Natural killer cell (primary cell): ENCODE measurements at places on chromosomes 1 and 21. TPM values are rescaled to one million over a fixed set of nuclear protein-coding genes. Genes with fewer than 3 reads are reported as not detected.
A peak's percentile ranks its signal among the peaks of the same experiment; 100 is the strongest.

CD1B gene
- not detected for total RNA-seq

PTGFRN gene
- 1.4 TPM for total RNA-seq

PRAMEF4 gene
- total RNA-seq = not detected

TNFRSF8 gene
- total RNA-seq = 0.34 TPM

E2F2 gene
- total RNA-seq = 2.1 TPM

CDK11B gene
- 49.6 TPM for total RNA-seq

KCNJ9 gene
- total RNA-seq = not detected

KANK4 gene
- total RNA-seq = not detected

GCSAML gene
- total RNA-seq = 0.19 TPM

SERTAD4 gene
- total RNA-seq = not detected

SPRR2E gene
- not detected for total RNA-seq

DNA sequence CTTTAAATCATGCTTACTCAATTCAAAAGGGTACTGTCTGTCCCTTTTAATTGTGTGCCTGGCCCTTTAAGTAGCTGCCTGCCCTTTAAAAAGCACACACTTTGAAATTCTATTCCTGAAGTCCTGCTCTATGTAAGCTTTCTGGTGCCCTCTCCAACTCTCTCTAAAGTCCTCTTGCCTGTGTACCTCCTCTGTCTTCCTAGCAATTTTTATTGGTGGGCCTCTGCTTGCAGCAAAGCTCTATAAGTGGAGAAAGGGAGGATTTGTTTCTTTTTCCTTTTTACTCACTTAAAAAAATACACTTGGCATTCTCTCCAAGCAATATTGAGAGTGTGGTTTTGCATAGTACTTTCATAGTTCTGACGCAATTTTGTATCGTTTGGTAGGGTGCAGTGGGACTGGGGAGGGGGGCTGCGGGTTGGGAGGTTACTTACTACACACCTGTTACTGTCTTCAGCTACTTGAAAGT lies 135.4 kb downstream of the LMO4 start:
- no peak for DNase-seq

- DNase-seq = no peak
These were observed 7.9 kb downstream of the THBS3 start for GRCh38 chr1:155199792-155200191.

DNA sequence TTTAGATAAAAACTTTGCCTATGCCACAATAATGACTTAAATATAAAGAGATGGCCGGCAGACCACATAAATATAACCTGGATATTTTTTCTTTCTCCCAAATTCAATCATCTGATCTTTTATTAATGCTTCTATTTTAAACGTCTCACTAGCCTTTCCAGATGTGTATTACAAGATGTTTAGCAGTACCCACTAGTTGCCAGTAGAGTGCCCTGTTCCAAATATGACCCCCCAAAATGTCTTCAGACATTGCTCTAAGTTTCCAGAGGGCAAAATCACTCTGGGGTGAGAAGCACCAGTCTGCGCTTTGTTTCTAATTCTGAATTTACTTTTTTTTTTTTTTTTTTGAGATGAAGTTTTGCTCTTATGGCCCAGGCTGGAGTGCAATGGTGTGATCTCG lies 268.1 kb downstream of the GRIK1 start:
- no peak for DNase-seq

DNA sequence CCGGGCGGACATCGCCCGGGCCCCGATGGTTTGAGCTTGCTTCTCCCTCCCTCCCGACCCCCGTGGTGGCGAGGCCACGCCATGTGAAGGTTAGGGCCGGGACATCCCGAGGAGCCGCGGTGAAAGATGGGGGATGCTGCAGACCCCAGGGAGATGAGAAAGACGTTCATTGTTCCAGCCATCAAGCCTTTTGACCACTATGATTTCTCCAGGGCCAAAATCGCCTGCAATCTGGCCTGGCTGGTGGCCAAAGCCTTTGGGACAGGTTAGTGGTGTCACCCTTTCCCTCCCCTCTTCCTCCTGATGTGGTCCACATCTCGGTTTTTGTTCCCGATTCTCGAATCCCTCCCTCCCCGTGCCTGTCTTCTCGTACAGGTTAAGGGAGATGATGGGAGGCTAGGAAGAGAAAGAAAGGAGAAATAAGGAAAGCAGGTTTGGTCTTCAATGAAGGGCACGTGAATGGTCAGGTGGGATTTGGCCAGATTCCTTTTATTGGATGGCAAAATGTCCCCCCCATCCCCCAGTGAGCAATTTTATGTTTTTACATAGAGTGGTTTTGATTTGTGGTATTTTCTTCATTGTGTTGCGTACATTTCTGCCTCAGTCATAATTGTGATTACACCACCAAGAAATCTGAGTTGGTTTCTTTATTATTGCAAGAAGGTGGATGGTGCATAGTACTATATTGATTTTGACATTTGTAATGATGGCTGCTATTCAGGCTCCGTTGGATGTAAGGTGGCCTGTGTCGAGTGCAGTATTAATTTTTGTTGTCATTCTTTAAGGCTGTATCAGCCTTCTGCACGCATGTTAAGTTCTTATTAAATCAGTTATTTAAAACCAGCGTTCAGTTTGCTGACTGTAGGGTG lies 1.2 kb downstream of the CAMSAP2 start:
- DNase-seq = peak; percentile 20

- no peak for DNase-seq
These were observed 25.4 kb downstream of the NUP210L start for GRCh38 chr1:154129391-154129970.

- no peak for DNase-seq
These were observed 43.7 kb upstream of the CACYBP start for GRCh38 chr1:174956086-174956485.

GRCh38 chr1:21239221-21239620 lies 51.0 kb downstream of the ECE1 start:
- no peak for DNase-seq

DNA sequence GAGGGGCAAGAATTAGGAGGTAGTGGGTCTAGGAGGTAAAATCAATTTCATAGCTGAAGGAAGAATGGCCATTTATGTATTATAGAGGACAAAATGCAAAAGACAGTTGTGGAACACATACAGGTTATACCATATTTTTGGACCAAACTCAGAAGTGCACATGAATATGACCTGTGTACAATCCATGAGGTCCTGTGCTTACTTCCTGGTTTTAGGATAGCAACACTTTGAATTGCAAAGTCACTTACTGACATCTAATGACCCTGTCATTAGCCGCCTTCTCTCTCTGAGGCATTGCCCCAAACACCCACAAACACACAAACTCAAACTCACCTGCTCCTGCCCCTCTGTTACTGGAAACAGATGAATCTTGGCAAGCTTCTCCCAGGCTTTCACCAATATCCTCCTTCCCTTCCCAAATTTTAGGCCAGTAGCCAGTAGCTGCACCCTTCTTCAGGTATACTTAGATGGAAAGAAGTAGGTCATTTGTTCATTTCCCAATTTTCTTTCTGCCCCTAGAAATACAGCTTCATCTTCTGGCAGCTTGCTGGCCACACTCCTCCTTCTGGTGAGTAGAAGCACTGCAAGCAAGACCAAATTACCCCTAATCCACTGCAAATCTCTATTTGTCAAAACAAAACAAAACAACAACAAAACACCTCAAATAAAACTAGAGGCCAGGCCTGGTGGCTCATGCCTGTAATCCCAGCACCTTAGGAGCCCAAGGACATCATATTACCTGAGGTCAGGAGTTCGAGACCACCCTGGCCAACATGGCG lies 13.7 kb upstream of the RPL5 start:
- DNase-seq = peak; percentile 61

GRCh38 chr1:182676274-182676673 lies 8.1 kb downstream of the RGS8 start:
- no peak for DNase-seq

DNA sequence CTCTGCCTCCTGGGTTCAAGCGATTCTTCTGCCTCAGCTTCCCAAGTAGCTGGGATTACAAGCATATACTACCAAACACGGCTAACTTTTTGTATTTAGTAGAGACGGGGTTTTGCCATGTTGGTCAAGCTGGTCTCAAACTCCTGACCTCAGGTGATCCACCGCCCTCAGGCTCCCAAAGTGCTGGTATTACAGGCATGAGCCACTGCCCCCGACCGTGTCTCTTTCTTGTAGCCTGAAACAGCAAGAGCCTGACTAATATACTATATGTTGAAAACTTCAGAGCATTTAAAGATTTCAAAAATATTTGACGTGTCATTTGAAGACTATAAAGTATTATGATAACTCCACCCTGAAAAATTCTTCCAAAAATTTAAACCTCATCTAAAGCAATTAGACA lies 71.7 kb upstream of the ZNF648 start:
- no peak for DNase-seq

- DNase-seq = no peak
These were observed 11.9 kb downstream of the GBP5 start for GRCh38 chr1:89260566-89261255.

- no peak for DNase-seq
These were observed 113.7 kb downstream of the ZSCAN20 start for GRCh38 chr1:33586106-33586505.

- DNase-seq = no peak
These were observed 273.8 kb upstream of the USP25 start for GRCh38 chr21:15455819-15456462.

GRCh38 chr1:226424221-226425003 lies 16.5 kb upstream of the PARP1 start:
- peak; percentile 69 for DNase-seq

DNA sequence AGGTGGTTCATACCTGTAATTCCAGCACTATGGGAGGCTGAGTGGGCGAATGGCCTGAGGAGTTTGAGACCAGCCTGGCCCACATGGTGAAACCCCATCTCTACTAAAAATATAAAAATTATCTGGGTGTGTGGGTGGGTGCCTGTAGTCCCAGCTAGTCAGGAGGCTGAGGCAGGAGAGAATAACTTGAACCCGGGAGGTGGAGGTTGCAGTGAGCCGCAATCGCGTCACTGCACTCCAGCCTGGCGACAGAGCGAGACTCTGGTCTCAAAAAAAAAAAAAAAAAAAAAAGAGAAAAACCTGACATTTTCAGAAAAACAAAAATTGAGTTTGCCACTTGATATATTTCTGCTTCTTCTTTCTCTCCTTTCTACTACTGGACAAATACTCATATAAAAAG lies 24.3 kb downstream of the CA6 start:
- peak; percentile 61 for DNase-seq

GRCh38 chr21:43362915-43363314 lies 64.0 kb downstream of the SIK1 start:
- DNase-seq = no peak

GRCh38 chr1:176220100-176220689 lies 13.1 kb upstream of the COP1 start:
- DNase-seq = no peak

- DNase-seq = no peak
These were observed 13.7 kb upstream of the CPLANE2 start for GRCh38 chr1:16250524-16251251.

DNA sequence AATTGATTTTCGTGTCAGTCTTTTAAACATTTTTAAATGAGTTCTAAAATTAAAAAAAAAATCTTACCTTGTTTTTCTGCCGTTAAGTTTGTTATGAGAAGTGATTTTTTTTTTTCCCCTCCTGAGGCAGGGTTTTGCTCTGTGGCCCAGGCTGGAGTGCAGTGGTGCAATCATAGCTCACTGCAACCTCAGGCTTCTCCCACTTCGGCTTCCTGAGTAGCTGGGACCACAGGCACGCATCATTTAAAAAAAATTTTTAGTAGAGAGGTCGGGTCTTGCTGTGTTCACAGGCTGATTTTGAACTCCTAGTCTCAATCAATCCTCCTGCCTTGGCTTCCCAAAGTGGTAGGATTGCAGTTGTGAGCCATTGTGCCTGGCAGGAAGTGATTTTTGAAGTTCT lies 41.1 kb downstream of the MTR start:
- no peak for DNase-seq

GRCh38 chr1:234925440-234926263 lies 203.0 kb downstream of the TOMM20 start:
- DNase-seq = no peak

DNA sequence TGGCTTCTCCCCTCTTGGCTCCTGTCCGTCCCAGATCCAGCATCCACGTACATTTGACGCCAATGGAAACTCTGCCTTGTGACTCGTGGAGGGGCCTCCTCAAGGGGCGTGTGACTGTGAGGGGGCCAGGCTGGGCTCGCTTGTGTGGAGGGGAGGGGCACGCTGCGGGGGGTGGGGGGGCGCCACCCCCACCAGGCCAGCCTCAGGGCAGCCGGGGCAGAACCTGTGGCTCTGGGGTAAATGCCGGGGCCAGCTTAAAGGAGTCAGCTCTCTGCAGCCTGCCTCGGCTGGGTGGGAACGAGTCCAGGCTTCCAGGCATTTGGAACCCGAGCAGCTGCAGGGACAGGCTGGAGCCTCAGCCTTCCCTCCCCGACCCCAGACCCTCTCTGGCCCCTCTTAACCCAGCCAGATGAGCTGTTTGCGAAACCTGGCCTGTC lies 94.1 kb downstream of the SIK1 start:
- no peak for DNase-seq

DNA sequence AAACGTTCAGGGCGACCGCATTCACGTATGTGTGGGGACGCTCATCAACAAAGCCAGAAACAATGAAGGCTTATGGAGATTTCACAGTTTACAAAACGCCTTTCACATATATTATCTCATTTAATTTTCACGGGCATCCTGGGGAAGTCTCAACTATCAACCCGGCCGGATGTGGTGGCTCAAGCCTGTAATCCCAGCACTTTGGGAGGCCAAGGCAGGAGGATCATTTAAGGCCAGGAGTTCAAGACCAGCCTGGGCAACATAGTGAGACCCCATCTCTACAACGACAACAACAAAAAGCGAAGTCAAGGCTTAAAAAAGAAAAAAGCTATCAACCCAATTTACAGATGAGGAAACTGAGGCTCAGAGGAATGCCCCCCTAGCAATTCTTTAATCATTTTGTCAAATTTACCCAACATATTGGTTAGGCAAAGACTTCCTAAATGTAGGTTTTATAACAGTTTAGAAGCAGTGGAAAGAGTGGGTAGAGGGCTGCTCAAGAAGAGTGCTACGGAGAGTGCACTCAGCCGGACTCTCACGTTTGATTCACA lies 28.3 kb downstream of the SLC66A1 start:
- no peak for DNase-seq

- no peak for DNase-seq
These were observed 439.3 kb downstream of the NEGR1 start for GRCh38 chr1:71843012-71843411.

GRCh38 chr1:39384305-39384704 lies 107.1 kb upstream of the BMP8A start:
- DNase-seq = no peak
